ENCODE measurements at places on chromosomes 2 and 18. TPM values are rescaled to one million over a fixed set of nuclear protein-coding genes. Genes with fewer than 3 reads are reported as not detected.

DNA sequence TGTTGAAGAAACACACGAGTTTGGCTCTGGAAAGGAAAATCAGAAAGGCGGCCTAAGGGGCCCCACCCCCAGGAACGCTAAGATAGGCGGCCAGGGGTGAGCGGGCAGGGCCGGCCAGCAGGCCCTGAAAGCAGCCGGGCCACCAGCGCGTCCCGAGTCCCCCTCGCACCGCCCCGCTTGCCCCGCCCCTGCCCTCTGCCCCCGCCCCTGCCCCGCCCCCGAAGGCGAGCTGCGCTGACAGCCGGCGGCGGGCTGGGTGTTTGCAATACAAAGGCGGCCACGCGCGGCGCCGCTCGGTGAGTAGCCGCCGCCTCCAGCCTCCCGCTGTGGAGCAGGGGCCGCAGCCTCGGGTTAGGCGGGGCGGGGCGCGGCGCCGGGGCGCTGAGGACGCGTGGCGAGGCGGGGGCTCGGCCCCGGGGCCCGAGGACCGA is at the start of gene LPIN1:
LPIN1 (plus strand) TSS at position 257 of the 431 bp plus-strand sequence. CDS start 18,910 bp downstream, outside the sequence.
- peak within 1 kb of the TSS; percentile 94 for H3K27ac ChIP-seq
- peak; percentile 97 for DNase-seq
- H3K4me3 ChIP-seq: peak within 1 kb of the TSS; percentile 75

Gene CYS1
- polyA plus RNA-seq: 2.7 TPM

- H3K36me3 ChIP-seq: no peaks in the 10 kb centered on the region
- H3K4me1 ChIP-seq: no peaks in the 10 kb centered on the region
- H3K27me3 ChIP-seq: no peaks in the 10 kb centered on the region
- no peak overlapping the region for H3K27ac ChIP-seq
- no peak for DNase-seq
Measured at GRCh38 chr2:194564422-194564821, 1092.6 kb upstream of the SLC39A10 start.

- DNase-seq: no peak
- no peaks in the 10 kb centered on the region for H3K27me3 ChIP-seq
- no peaks in the 10 kb centered on the region for H3K36me3 ChIP-seq
- H3K4me3 ChIP-seq: no peak overlapping the region
Measured at GRCh38 chr2:235607546-235608199, 113.8 kb downstream of the AGAP1 start.
